ENCODE measurements at places on chromosomes 11 and 22.

GRCh38 chr22:41347066-41347859, 34.5 kb upstream of the TEF start:
- no peak for DNase-seq

GRCh38 chr22:19061471-19062138, 60.6 kb downstream of the DGCR2 start:
- no peak for DNase-seq

DNA sequence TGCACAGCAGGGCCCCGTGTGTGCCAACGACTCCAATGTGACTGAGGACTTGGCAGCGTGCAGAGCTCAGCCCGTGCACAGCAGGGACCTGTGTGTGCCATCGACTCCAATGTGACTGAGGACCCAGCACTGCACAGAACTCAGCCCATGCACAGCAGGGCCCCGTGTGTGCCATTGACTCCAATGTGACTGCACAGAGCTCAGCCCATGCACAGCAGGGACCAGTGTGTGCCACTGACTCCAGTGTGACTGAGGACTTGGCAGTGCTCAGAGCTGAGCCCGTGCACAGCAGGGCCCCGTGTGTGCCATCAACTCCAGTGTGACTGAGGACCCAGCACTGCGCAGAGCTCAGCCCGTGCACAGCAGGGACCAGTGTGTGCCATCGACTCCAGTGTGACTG, 347.8 kb upstream of the B3GAT1 start:
- no peak for DNase-seq

- DNase-seq, result no peak
Observed at GRCh38 chr11:106888386-106888785, 129.9 kb downstream of the GUCY1A2 start.

- DNase-seq, result no peak
Observed at GRCh38 chr11:9662273-9662672, 1.6 kb upstream of the SWAP70 start.

GRCh38 chr11:123630126-123630608, 24.3 kb downstream of the SCN3B start:
- no peak for DNase-seq

DNA sequence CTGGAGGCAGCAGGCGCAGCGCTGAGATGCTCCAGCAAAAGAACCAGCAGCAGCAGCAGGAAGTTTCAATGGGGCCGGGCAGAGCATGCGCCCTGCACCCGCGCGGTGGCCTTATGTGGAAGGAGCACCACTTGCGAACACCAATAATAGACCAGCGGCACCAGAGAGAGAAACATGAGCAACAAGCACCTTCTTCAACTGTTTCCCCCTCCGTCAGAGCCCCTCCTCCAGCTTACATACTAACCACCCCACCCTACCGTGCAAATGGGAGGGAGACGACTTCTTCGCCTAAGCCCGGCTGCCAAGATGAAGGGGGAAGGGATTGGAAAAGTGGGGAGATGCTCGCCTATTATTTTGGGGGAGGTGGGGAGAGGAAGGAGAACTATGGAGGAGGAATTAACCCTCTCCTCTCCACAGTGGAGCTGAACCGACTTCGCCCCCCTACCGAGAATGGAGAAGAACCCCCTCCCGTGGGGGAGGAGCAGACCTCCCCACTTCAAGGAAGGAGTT, 1.1 kb downstream of the RSF1 start:
- peak; percentile 88 for DNase-seq

DNA sequence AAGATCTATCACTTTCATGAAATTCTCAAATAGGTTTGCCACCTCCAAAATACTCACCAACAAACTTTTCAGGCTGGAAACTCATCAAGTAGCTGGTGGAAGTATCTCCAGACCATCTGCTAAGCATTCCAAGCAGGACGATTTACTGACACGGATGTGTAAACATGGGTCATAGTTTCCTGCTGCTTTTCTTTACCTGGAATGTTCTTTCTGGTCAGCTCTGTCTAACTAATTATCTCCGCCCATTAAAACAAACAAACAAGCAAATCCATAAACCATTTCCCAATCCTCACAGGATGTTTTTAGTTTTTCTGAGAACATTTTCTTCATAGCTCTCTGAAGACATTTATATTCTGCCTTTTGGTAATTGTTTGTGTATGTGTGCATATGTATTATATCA, 397.0 kb downstream of the METTL15 start:
- no peak for DNase-seq

DNA sequence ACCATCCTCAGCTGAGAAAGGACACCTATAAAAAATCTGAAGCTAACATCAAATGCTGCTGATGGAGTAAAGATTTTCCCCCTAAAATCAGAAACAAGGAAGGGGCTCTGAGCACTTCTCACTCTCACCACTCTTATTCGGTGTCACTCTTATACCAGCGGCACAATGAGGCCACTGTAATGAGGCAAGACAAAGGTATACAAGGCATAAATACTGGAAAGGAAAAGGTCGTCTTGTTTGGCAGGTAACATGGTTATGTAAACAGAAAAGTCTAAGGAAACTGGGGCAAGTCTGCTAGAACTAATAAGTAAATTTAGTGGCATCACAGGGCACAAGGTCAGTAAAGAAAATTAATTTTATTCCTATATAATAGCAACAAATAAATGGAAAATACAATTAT, 8.1 kb upstream of the MOB2 start:
- no peak for DNase-seq

DNA sequence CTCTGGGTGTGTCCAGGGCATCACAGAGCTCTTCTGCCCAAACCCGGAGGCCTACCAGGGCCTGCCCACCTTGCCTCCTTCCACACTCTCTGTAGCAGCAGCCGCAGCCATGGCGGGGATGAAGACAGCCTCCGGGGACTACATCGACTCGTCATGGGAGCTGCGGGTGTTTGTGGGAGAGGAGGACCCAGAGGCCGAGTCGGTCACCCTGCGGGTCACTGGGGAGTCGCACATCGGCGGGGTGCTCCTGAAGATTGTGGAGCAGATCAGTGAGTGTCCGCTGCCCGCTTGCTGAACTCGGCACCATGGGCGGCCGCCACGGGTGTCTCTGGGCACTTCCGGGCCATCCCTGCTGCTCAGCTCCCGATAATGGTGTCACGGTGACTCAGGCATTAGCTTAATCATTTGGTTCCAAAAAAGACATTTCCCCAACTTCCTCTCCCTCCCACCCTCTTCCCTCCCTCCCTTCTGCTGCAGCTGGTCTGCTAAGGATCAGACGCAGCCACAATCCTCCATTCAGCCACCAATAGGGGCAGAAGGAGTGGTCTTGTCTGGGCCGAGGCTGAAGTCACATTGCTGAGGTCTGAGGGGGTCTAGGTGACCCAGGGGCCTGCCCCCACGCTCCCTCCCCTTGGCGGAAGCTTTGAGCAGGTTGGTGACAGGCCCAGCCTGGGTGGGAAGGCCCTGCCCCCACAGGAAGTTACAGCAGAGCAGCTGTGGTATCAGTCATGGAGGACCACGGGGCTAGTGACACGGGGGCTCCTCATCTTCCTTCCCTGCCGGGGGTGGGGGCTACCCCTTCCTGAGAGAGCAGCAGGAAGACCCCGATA, 950 bp downstream of the FERMT3 start:
- no peak for DNase-seq

DNA sequence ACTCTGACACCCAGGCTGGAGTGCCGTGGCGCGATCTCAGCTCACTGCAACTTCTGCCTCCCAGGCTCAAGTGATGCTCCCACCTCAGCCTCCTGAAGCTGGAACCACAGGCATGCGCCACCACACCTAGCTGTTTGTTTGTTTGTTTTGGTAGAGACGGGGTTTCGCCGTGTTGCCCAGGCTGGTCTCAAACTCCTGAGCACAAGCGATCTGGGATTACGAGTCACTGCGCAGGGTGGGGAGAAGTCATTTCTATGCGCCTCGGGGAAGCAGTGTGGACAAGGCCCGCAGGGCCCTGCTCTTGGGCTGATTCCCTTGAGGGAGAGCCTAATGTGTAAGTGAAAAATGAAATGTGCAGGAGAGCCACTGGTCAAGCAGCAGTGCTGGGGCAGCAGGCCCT, 19.6 kb upstream of the SEPTIN5 start:
- DNase-seq, result no peak

DNA sequence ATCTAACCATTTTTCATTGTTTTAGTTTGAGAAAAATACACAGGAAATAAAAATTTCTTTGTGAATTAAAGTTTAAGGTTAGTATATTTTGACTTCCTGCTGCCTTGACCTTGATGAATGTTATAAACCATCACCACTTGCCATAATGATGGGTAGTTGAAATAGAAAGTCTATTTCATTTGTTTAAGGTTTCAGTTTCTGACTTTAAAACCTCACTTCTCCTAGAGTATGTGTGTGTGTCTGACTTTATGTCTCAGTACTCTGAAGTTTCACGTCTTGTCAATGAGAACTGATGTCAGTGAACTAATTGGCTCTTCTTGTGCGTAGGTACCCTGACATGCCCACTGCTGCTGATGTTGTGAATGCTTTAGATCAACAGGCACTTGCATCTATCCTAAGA, 188.2 kb downstream of the METTL15 start:
- no peak for DNase-seq

GRCh38 chr11:6755303-6755952, 16.3 kb downstream of the OR2AG2 start:
- peak; percentile 5 for DNase-seq

DNA sequence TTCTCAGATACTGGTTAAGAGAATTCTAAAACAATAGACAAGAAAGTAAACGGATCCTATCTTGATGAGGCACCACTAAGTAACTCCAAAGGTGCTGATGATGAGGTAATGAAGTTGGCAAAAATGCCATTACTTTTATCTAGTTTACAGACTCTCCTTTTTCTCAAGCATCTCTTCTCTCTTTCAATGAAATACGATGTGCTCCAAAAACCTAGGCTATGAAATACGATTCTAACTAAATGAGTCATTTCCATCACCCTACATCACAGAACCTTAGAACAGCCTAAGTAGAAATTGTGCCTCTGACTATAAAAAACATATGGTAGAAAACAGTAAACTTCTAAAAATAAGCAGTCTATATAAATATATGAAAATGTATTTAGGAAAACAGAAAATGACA, 58.9 kb upstream of the ARHGAP32 start:
- DNase-seq, result no peak

DNA sequence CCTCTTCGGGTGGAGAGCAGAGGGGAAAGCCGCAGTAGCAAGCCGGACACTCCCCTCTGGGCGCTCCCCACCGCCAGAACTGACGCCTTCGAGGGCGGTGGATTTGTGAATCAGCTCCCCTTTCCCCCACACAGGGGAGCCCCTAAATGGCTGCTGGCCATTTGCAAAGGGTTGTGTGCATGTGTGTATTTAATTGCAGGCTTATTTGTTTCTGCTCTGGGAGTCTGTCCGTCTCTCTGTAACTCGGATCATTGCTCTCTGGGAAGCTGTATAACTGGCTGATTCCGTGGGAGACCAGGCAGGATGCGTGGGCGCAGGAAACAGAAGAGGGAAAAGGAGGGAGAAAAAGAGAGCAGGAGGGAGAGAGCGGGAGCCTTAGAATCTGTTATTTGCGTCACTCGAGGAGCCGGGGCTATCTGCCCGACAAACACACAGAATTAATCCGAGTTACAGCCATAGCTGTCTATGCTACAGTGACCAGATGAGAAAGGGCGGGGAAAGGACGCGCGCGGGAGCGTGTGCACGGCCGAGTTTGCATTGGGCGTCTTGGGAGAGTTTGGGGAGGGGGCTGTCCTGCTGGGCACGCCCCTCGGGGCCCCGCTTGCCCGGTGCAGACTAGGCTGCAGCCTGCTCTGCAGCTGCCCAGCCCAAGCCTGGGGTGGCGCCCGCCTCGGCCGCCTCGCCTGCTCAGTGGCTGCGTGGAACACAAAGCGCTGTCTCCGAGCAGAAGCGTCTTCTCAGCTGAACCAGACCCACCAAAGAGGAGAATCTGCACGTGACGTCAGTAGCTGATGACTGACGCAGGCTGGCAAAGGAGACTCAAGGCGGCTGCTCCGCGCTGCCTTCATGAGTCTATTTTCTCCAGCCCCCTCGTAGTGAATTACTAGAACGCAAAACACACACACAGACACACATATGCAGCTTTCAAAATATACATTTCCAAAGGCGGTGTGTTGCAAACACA, 105.3 kb upstream of the HSD17B12 start:
- DNase-seq, result peak; percentile 75

GRCh38 chr11:43747130-43747802, 66.7 kb downstream of the HSD17B12 start:
- no peak for DNase-seq

DNA sequence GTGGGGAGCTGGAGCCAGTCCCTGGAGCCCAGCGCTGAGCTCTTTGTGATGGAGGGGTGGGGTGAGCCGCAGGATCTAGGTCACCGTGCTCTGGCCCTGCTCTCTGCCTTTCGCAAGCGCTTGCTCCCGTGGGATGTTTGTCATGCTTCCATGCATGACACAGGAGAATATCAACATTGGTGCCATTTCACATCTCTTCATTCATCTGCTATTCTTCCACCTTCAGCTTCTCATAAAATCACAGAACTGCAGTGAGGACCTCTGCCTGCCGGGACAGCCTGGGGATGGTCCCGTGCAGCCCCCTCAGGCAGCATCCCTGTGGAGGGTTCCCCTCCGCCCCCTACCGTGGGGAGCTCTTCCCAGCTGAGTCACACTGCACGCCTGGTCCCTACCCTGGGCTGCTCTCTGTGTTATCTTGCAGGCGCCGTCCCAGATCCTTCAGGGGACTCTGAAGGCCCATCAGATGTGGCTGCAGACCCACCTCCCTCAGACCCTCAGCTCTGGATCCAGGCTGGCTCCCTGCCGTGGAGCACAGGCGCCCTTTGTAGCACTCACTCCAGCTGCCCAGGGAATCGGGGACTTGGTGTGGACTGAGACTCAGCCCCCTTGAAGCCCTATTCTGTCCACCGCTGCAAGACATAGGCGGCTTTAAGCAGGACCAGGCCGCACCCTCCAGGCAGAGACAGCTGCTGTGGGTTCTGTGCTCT, 5.1 kb upstream of the SEPTIN5 start:
- DNase-seq, result no peak

DNA sequence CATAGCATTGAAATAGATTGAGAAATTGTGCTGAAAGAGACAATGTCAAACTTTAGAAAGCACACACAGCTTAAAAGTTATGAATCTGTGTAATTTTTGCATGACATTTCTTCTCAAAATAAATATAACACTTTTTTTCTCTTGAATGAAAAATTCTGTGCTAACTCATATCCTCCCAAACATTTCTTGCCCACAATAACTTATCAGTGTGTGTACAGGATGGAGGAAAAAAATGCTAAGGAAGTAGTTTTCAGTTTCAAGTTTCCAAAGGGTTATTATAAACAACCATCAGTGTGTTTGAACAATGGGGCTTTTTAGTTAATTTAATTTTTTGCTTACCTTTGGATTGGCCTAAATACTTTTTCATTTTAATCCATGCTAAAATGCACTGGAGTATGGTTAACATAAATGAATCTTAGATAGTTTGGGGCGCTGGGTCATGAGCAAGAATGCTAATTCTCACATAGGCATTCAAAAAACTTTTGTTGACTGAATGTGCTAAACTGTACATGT, 82.9 kb upstream of the ARHGAP20 start:
- DNase-seq, result no peak

- DNase-seq, result no peak
Observed at GRCh38 chr11:25776238-25776637, 555.7 kb upstream of the ANO3 start.

GRCh38 chr11:127462065-127462344, 461.4 kb upstream of the KIRREL3 start:
- DNase-seq, result no peak

GRCh38 chr11:59857439-59858434, 8.6 kb downstream of the TCN1 start:
- DNase-seq, result no peak

Measured in NCI-H2227 treated with DMSO at 0.1 percent for 48 hours (cell line).